ENCODE measurements at places on chromosomes 7 and 10. TPM values are rescaled to one million over a fixed set of nuclear protein-coding genes. Genes with fewer than 3 reads are reported as not detected.

DNA sequence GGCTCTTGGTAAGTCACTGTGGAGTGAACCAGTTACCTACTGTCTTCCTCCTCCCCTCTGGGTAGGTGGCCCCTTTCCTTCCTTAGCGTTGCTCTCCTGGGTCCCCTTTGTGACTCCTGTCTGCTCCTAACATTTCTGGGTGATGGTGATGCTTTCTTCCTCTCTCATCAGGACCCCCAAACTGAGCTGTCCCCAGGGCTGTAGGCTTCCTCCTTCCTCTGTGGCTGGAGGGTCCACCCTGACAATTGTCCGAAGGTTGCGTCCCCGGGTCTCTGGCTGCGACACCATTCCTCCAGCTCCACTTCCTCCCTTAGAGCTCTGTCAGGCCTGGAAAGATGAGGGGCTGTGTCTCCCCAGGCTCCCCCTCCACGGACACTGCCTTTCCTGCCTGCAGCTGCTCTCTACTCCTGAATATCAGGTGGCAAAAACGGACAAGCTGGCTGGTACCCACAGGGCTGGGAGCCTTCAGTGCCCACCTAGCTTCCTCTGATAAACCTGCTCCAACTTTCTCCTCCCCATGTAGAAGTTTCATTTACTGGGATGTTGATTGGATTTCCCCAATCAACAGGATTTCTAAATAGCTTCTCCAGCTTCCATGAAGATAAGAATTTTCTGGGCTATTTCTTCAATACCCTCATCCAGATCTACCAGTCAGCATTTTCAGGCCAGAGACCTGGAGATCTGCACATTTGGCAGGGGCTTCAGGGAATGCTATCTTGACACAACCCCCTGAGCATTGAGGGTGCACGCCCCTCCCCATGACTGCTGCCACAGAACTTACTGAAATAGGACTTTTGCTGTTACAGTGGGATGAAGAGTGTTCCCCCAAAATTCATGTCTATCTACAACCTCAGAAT, 506.5 kb downstream of the TCERG1L start:
- no peaks in the 10 kb centered on the region for H3K4me1 ChIP-seq
- H3K36me3 ChIP-seq: no peaks in the 10 kb centered on the region
- no peak overlapping the region for H3K27ac ChIP-seq
- no peak for DNase-seq
- no peaks in the 10 kb centered on the region for H3K27me3 ChIP-seq

GRCh38 chr10:3869036-3869435, 84.0 kb upstream of the KLF6 start:
- peaks cover 59% of the 10 kb centered on the region for H3K4me1 ChIP-seq
- H3K4me3 ChIP-seq: no peak overlapping the region
- H3K36me3 ChIP-seq: no peaks in the 10 kb centered on the region
- no peak overlapping the region for H3K27ac ChIP-seq
- no peaks in the 10 kb centered on the region for H3K27me3 ChIP-seq
- DNase-seq: no peak

DNA sequence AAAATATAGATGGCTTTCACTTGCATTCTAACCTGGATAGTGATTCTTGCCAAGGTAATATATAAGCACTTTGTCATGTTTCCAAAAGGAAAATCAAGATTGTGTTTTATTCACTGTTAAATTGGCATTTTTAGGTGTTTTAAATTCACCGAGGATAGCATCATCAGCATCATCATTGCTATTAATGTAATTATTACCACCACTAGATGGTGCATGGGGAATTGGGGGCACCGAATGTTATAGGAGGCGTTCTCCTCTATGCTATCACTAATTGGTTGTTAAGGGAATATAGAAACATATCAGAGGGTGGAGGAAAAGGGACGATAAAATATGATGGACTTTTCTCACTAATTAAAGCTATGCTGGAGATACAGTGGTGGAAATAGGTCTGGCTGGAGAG, 95.5 kb downstream of the CELF2 start:
- no peaks in the 10 kb centered on the region for H3K27me3 ChIP-seq
- H3K36me3 ChIP-seq: no peaks in the 10 kb centered on the region
- H3K27ac ChIP-seq: no peak overlapping the region

The CYP3A7 gene
- not detected for total RNA-seq

The SPACDR gene
- total RNA-seq: 2.7 TPM
